ENCODE measurements at places on chromosomes 5 and 9. TPM values are rescaled to one million over a fixed set of nuclear protein-coding genes. Genes with fewer than 3 reads are reported as not detected.

GKAP1 gene
- 12.5 TPM for total RNA-seq

TIFAB gene
- not detected for total RNA-seq

C5orf58 gene
- total RNA-seq: not detected

PCDHA7 gene
- not detected for total RNA-seq

TLR4 gene
- 19.8 TPM for total RNA-seq

TAS2R1 gene
- total RNA-seq: not detected

DNA sequence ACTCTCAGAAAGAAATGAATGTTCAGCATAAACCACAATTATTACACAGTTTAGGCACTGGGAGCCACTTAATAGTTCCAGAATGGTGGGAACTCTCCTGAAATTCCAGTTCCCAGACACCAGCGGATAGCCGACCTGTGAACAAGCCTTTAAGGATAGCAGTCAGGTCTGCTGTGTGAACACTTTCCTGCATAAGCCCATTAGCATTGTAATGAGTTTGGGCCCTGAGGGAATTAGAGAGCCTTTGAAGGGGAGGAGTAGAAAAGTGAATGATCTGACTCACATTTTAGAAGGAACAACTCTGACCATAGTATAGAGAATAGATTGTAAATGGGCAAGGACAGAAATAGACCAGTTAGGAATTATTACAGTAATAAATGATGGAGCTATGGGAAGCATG, 189.1 kb downstream of the ADGRV1 start:
- DNase-seq: no peak

- DNase-seq: no peak
Observed at GRCh38 chr9:11319538-11319937, 706.7 kb upstream of the PTPRD start.

DNA sequence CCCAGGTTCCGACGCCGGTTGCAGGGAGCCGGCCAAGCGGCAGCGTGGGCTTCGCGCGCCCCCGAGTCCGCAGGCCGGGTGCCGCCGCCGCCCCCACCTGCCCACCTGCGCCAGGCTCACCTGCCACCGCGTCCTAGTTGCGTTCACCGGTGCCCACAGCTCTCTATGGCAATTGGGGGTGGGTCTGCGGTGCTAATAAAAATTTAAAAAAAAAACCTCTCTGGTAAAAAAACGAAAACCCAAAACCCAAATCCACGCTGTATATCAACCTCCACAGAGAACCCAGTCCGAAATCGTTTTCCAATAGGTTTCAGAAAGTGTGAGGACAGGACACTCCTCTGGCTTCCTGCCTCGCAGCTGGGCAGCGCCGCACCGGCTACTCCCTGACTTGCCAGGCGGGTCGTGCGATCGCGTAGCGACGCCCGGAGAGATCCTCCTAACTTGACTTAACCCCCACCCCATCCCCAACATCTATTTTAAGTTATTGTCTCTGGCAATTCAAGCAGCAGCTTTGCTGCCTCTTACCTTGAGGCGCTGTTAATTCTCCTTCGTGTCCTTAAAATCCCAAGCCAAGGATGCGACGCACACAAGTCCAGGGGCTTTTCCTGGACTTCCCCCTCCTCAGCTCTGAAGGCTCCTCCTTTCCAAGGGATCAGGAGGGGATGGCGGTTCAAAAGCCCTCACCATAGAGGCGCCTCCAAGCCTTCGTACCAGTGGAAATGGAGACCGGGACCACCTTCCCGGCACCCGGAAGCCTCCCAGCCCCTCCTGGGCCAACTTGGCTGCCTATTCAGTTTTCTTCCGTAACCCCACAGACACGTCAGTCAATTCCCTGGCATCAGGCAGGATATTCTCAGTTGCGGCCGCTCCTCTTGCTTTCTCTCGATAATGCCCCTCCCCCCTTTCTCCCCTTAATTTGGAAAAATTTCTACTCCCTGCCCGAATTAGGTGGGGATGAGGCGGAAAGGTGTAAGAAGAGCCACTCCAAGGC, 1639.4 kb upstream of the C9orf72 start:
- no peak for DNase-seq

DNA sequence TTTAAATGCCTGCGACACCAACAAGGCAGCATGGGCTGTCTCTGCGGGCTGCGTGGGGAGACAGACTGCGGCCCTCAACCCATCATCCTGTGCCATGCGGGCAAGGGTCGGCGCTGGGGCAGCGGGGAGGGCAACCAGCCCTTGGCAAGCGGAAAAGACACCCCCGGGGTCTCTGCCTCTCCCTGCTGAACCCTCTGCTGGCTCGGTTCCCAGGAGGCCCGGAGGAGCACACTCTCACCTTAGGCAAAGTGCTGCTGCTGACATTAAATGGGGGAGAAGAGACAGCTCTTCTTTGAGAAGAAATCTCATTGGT, 129.6 kb upstream of the PPP1R26 start:
- DNase-seq: no peak

DNA sequence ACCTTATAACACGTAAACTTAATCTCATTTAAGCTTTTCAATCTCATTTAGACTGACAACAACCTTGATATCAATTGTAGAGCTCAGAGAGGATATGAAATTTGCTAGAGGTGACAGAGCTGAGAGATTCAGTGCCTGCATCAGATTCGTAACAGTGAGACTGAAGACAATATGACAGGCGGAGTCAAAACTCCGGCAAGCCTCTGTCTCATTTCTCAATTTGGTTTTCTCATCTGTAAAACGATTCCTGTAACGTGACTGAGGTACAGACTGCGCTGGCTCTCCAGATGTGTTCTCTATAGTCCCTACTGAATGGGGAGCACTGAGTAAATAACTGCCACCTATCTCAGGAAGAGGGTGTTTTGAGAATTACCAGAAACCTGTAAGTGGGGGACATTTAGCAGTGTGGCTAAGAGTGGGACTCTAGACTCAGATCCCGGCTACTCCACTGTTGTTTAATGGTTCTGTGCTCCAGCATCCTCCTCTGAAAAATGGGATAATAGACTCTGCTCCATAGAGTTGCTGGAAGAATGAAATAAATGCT, 3.0 kb upstream of the MCIDAS start:
- DNase-seq: no peak

DNA sequence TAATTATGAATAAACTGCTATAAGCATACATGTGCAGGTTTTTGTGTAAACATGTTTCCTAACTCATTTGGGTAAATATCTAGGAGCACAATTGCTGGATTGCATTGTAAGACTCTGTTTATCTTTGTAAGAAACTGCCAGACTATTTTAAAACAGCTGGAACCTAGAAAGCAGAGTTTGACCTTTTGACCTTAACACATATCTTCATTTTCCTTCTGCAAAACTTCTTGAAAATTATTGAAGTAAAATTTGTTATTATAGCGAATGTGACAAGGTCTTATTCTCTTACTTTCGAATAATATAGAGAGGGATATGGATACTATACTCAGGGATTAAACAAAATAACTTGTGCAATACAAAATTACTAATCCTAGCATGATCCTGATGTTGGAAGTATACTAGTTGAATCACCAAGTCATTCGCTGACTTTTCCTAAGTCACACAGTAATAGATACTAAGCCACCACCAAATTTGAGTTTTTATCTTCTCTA, 3.2 kb upstream of the ANXA1 start:
- no peak for DNase-seq

- no peak for DNase-seq
Observed at GRCh38 chr9:74379718-74380117, 117.4 kb upstream of the RORB start.

- no peak for DNase-seq
Observed at GRCh38 chr9:28956116-28956880, 1383.0 kb upstream of the C9orf72 start.

DNA sequence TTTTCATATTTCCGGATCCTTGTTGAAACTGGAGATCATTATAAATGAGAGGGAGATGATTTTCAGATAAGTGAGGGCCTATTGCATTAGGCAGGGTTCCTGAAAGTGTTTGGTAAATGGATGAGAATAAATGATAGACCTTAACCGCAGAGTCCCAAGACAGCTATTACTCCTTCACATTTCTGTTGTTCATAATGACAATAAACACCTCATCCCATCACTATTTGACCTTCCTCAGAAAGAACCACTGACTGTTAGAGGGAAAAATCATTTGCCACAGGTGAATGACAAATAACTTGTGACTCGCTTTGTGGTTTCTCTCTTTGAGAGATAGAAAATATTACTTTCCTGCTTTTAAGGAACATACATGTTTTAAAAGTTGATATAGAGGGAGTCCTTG, 47.3 kb upstream of the TRMT10B start:
- DNase-seq: no peak

- no peak for DNase-seq
Observed at GRCh38 chr9:110030632-110031031, 177.3 kb downstream of the C9orf152 start.
